ENCODE measurements at places on chromosomes 3 and 15. TPM values are rescaled to one million over a fixed set of nuclear protein-coding genes. Genes with fewer than 3 reads are reported as not detected.

Gene SLC6A1
- not detected for total RNA-seq

Gene PSMA4
- 702 TPM for total RNA-seq

Gene SENP2
- 26.2 TPM for total RNA-seq

Gene CDAN1
- 11.6 TPM for total RNA-seq

Gene ACOX2
- total RNA-seq, result 3.8 TPM

Gene IL16
- 0.06 TPM for total RNA-seq

Gene CACNA2D3
- 4.3 TPM for total RNA-seq

Gene NISCH
- 13.7 TPM for total RNA-seq

Gene GABRG3
- not detected for total RNA-seq

Gene HLTF
- total RNA-seq, result 54.8 TPM

Gene CHRD
- total RNA-seq, result 1.3 TPM

Gene LIPC
- total RNA-seq, result 0.43 TPM
